ENCODE measurements at places on chromosomes 5 and 9.

- no peak for DNase-seq
Observed at GRCh38 chr5:172147857-172148256, 40.2 kb downstream of the STK10 start.

DNA sequence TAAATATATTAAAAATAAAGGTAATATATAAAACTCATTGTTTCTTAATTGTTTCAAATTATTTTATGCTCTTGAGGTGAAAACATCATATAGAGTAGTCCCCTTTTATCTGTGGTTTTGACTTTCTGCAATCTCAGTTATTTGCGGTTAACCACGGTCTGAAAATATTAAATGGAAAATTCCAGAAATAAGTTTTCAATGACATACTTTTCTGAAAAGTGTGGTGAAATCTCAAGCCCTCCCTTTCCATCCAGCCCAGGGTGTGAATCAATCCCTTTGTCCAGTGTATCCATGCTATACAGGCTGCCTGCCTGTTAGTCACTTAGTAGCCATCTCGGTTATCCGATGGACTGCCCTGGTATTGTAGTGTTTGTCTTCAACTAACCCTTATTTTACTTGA lies 546.7 kb upstream of the DMAC1 start:
- DNase-seq = no peak

DNA sequence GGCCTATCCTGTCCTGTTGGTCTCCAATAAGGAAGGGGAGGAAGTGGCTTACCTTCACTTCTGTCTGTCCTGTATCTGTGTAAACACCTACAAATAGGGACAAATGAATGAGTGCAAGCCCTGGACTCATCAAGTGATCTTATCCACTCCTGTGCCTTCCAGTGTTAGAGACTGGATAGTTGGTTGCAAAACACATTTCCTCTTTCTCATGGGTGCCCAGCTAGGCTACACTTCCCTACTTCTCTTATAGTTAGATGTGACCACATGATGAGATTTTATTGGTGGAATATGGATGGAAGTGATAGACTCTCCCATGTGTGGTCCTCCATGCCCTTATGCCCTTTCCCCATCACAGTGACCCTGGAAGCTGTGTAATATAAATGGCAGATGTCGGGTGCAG lies 16.9 kb upstream of the PFDN1 start:
- no peak for DNase-seq

- DNase-seq = no peak
Observed at GRCh38 chr5:136089791-136090190, 42.9 kb upstream of the SMAD5 start.

DNA sequence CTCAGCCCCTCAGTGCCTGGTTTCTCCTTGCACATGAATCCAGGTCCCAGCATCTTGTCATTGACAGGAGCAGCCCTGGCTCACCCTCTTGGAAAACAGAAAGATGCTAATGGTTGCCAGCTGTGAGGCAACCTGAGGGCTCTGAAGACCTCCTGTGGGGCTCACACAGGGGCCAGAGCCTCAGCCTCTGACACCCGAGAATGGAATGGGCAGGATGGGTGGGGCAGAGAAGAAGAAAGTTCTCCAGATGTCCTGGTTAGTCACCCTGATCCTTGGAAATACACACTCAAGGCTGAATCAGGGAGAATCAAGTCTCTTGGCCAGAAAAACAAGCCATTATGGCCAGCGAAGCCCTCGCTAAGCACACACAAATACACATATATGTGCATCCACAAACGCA lies 32.3 kb upstream of the SPATA31E1 start:
- DNase-seq = no peak

GRCh38 chr5:109898269-109899162 lies 208.8 kb downstream of the MAN2A1 start:
- no peak for DNase-seq

Measured in SHP77 treated with DMSO at 0.1 percent for 48 hours (cell line).